ENCODE measurements at places on chromosomes 7 and 10.

- H3K4me3 ChIP-seq = no peak overlapping the region
- H3K27me3 ChIP-seq = no peaks in the 10 kb centered on the region
- no peaks in the 10 kb centered on the region for H3K36me3 ChIP-seq
- peaks cover 2% of the 10 kb centered on the region for H3K4me1 ChIP-seq
- peak; percentile 59 for DNase-seq
Observed at GRCh38 chr7:107150375-107151073, 18.3 kb upstream of the HBP1 start.

GRCh38 chr7:157702311-157703023 lies 365.7 kb downstream of the DNAJB6 start:
- H3K36me3 ChIP-seq = no peaks in the 10 kb centered on the region
- H3K27me3 ChIP-seq = peaks cover 8% of the 10 kb centered on the region
- no peak overlapping the region for H3K4me3 ChIP-seq

DNA sequence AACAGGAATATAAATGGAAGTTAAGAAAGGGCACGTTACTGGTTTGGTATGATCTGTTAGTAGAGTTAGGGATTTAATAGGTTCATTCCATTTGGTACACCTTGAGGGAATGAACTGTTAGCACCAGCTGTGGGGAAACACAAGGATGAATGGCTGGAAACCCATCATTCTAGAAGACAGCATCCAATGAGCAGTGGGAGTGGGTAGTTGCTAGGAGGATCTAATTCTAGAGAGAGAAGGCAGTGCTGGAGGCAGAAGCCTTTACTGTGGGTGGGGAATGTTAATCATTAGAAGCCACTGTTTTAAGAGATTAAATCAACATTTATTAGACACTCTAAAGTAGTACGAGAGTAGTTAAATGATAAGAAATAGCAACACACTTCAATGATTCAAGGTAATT lies 15.5 kb upstream of the GPR15LG start:
- H3K27ac ChIP-seq = no peak overlapping the region
- H3K27me3 ChIP-seq = peaks cover 9% of the 10 kb centered on the region
- no peak for DNase-seq
- no peak overlapping the region for H3K4me3 ChIP-seq
- peaks cover 14% of the 10 kb centered on the region for H3K36me3 ChIP-seq
- H3K4me1 ChIP-seq = peaks cover 15% of the 10 kb centered on the region

- no peak overlapping the region for H3K4me3 ChIP-seq
- DNase-seq = no peak
- H3K27me3 ChIP-seq = no peaks in the 10 kb centered on the region
Observed at GRCh38 chr10:122852261-122852660, 6.6 kb upstream of the CUZD1 start.

DNA sequence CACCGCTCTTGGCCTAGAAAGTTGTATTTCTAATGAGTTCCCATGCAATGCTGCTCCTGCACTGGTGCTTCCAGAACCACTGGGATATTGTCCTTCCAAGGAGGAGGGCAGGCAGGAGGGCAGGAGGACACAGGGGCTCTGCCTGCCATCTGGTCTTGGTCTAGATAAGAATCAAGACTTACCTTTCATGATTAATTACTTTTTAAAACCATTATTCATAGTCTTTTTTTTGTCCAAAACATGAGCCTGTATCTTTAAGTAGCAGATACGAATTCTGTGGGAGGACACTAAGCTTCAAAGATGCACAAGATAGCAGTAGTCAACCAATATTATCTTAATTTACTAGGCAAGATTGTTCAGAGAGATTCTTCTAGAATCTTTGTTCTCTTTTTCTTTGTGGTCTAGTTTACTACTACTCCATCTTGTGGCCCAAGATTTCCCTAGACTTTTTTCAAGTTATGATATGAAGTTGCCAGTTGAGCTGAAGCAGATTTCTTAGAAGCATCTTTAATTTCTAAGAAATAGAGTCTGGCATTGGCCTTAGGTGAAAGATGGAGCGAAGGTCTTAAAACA lies 57.6 kb downstream of the RBM33 start:
- peaks cover 12% of the 10 kb centered on the region for H3K4me1 ChIP-seq
- no peak overlapping the region for H3K4me3 ChIP-seq
- H3K36me3 ChIP-seq = peaks cover 29% of the 10 kb centered on the region

- no peak for DNase-seq
- H3K4me3 ChIP-seq = no peak overlapping the region
- H3K4me1 ChIP-seq = no peaks in the 10 kb centered on the region
- no peak overlapping the region for H3K27ac ChIP-seq
- H3K36me3 ChIP-seq = no peaks in the 10 kb centered on the region
Observed at GRCh38 chr10:20948686-20949327, 51.7 kb upstream of the NEBL start.

GRCh38 chr10:79079490-79080355 lies 11.0 kb downstream of the ZMIZ1 start:
- no peaks in the 10 kb centered on the region for H3K27me3 ChIP-seq
- H3K4me1 ChIP-seq = peaks cover 23% of the 10 kb centered on the region
- H3K36me3 ChIP-seq = no peaks in the 10 kb centered on the region
- H3K4me3 ChIP-seq = no peak overlapping the region

- peaks cover 2% of the 10 kb centered on the region for H3K27me3 ChIP-seq
- DNase-seq = no peak
- no peak overlapping the region for H3K4me3 ChIP-seq
- H3K4me1 ChIP-seq = peaks cover 45% of the 10 kb centered on the region
- H3K36me3 ChIP-seq = peaks cover 6% of the 10 kb centered on the region
Observed at GRCh38 chr10:119291223-119291900, 84.0 kb downstream of the GRK5 start.

DNA sequence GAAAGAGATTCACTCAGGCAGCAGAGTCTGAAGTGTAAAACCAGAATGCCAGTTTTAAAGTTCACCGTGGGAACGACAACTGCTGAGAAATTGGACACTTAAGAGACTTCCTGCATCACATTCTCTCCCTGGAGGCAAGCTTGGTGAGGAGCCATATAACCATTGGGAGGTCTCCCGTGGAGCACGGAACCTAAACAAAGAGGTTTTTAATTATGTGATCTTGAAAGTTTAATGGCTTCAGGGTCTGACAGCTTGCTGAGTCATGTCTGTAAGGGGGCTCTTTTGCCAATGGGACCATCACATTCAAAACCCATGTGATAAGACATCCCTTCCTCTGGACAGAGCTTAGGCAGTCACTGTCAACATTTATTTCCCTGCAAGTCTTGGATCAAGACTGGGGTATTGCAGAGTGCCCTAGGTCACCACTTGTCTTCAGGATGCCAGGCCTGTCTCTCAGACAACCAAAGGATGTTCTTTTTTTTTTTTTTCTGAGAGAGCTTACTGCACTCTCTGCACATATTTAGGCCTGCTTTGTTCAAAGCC lies 674.4 kb downstream of the TYW1 start:
- no peaks in the 10 kb centered on the region for H3K36me3 ChIP-seq
- DNase-seq = no peak
- no peaks in the 10 kb centered on the region for H3K4me1 ChIP-seq
- H3K4me3 ChIP-seq = no peak overlapping the region
- no peak overlapping the region for H3K27ac ChIP-seq
- no peaks in the 10 kb centered on the region for H3K27me3 ChIP-seq

GRCh38 chr10:20630092-20630643 lies 266.9 kb downstream of the NEBL start:
- no peaks in the 10 kb centered on the region for H3K36me3 ChIP-seq
- DNase-seq = no peak
- no peaks in the 10 kb centered on the region for H3K27me3 ChIP-seq
- no peak overlapping the region for H3K4me3 ChIP-seq
- no peaks in the 10 kb centered on the region for H3K4me1 ChIP-seq

DNA sequence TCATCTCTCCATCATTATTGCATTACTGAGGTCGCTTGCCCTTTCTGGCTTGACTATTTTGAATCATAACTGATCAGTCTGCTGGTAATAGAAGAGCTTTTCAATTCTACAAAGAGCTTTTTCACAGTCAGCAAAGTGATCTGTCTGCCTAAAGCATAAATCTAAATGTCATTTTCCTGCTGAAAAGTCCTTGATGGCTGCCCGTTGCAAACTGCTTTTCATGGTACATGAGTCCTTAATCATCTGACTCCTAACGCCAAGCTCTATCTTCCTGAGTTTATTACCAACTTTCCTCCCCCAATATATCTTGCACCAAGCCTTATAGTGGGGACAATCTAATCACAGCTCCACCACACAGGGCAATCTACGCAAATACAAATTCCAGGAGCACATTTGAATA lies 39.8 kb downstream of the THSD7A start:
- no peak for DNase-seq
- no peaks in the 10 kb centered on the region for H3K36me3 ChIP-seq
- H3K4me1 ChIP-seq = no peaks in the 10 kb centered on the region
- no peak overlapping the region for H3K27ac ChIP-seq
- H3K27me3 ChIP-seq = no peaks in the 10 kb centered on the region

- H3K4me1 ChIP-seq = peaks cover 36% of the 10 kb centered on the region
- H3K4me3 ChIP-seq = peak overlapping the region; percentile 96
- peaks cover 16% of the 10 kb centered on the region for H3K36me3 ChIP-seq
- peaks cover 17% of the 10 kb centered on the region for H3K27me3 ChIP-seq
- H3K27ac ChIP-seq = peak overlapping the region; percentile 98
Observed at GRCh38 chr10:110568055-110568735, 700 bp downstream of the SMC3 start.

- H3K4me3 ChIP-seq = no peak overlapping the region
- no peak for DNase-seq
- peaks cover 18% of the 10 kb centered on the region for H3K36me3 ChIP-seq
- no peaks in the 10 kb centered on the region for H3K27me3 ChIP-seq
- peaks cover 15% of the 10 kb centered on the region for H3K4me1 ChIP-seq
Observed at GRCh38 chr7:77226357-77226839, 26.8 kb upstream of the FGL2 start.

GRCh38 chr10:21512573-21513404 lies 12.7 kb downstream of the SKIDA1 start:
- no peaks in the 10 kb centered on the region for H3K36me3 ChIP-seq
- no peak overlapping the region for H3K27ac ChIP-seq
- H3K4me1 ChIP-seq = peaks cover 6% of the 10 kb centered on the region
- DNase-seq = no peak

DNA sequence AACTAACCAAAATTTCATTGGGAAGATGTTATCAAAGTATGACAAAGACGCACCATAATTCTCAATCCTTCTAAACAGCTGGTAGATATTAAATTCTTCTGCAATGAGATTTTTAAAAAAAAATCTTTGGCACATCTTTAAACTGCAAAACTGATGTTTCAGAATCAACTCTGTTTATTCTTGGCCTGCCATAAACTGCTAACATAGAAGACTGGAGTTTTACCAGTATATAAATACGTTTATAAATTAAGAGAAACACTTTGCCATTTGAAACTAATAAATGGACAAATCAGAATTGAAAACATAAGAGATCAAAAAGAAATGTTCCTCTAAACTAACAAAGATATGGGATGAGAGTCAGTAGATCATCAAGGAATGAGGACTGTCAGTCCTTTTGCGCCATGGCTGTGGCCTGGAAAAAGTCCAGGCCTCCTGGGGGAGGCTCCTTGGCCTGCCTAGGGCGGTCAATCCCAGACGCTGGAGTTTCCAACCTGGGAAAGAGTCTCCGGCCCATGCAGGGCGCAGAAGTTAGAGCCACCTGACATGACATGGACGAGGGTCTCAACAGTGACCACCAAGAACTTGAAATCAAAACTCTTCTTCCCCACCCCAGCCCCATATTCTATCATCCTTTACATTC lies 34.2 kb upstream of the NEBL start:
- no peaks in the 10 kb centered on the region for H3K4me1 ChIP-seq
- no peaks in the 10 kb centered on the region for H3K36me3 ChIP-seq
- DNase-seq = no peak

DNA sequence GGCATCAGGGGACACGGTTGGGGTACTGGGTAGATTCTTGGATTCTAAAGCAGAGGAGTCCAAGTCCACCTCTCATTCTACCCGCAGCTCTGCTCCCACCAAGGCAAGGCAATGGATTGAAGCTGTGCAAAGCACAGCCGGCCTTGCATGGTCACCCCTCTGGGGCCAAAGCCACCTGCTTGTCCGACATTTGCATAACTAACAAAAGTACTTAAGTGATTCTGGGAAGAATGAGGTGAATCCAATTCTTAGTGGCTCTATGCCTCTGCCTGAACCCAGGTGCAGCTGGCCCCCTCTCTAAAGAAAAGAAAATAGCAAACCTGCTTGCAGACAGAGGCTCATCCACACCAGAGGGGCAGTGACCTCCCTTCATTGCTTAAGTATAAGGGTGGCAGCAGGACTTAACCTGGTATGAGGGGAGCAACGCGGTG lies 10.7 kb upstream of the COBL start:
- no peak for DNase-seq
- H3K27ac ChIP-seq = no peak overlapping the region
- H3K36me3 ChIP-seq = no peaks in the 10 kb centered on the region
- H3K4me1 ChIP-seq = no peaks in the 10 kb centered on the region
- H3K4me3 ChIP-seq = no peak overlapping the region

DNA sequence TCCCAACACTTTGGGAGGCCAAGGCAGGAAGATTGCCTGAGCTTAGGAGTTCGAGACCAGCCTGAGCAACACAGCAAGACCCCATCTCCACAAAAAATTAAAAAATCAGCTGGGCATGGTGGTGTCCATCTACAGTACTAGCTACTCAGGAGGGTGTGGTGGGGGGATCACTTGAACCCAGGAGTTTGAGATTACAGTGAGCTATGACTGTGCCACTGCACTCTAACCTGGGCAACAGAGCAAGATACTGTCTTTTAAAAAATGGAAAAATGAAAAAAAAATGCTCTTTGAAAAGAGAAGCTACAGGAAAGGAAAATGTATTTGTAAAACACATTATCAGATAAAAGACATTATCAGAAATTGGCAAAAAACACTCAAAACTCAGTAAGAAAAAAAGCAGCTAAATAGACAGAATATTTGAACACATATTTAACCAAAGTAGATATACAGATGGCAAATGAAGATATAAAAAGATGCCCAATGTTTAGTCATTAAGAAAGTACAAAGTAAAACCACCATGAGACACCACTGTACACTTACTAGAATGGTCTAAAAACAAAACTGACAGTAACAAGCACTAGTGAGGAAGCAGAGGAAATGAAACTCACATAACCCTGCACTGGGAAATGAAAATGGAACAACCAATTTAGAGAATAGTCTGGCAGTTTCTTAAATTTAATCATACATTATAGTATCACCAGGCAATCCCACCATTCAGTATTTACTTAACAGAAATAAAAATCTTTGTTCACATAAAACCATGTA lies 40.5 kb downstream of the NRBF2 start:
- peak overlapping the region; percentile 68 for H3K4me3 ChIP-seq
- peaks cover 60% of the 10 kb centered on the region for H3K36me3 ChIP-seq
- peaks cover 54% of the 10 kb centered on the region for H3K4me1 ChIP-seq
- peak overlapping the region; percentile 94 for H3K27ac ChIP-seq
- no peaks in the 10 kb centered on the region for H3K27me3 ChIP-seq

GRCh38 chr10:72259491-72260238 lies 14.1 kb upstream of the DDIT4 start:
- no peaks in the 10 kb centered on the region for H3K36me3 ChIP-seq
- peak; percentile 50 for DNase-seq
- peak overlapping the region; percentile 91 for H3K27ac ChIP-seq
- peaks cover 62% of the 10 kb centered on the region for H3K4me1 ChIP-seq

- peak overlapping the region; percentile 5 for H3K4me3 ChIP-seq
- peaks cover 14% of the 10 kb centered on the region for H3K4me1 ChIP-seq
- DNase-seq = no peak
- H3K36me3 ChIP-seq = no peaks in the 10 kb centered on the region
Observed at GRCh38 chr10:129140921-129141885, 325.8 kb upstream of the MGMT start.

GRCh38 chr7:94348142-94348541 lies 46.6 kb upstream of the COL1A2 start:
- peaks cover 3% of the 10 kb centered on the region for H3K27me3 ChIP-seq
- no peak overlapping the region for H3K27ac ChIP-seq
- DNase-seq = no peak
- H3K4me1 ChIP-seq = no peaks in the 10 kb centered on the region
- H3K4me3 ChIP-seq = no peak overlapping the region

Data from activated naive CD8-positive, alpha-beta T cell treated with anti-CD3 and anti-CD28 coated beads, Interleukin-2, amount 10 ng/mL, durations not matched to agents 7 days and 5 days (primary cell).